ENCODE measurements at places on chromosomes 1 and 21.

DNA sequence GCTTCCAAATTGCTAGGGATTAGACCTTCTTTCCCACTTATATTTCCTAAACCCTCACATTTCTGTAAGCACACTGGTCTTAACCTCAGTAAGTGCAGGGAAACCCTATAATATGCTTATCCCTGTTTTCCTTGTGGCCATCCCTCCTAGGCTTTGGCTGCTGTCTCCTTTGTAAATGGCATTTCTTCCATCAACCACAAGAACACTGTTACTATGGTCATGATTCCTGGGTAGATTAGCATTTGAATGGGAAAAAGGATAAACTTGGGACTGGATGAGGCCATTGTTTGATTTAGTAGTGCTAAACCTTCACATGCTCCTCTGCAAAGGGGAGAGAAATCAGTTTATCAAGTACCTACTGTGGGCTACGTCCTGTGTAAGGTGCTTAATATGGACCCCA, 16.2 kb upstream of the AGO3 start:
- DNase-seq: no peak

GRCh38 chr1:63892632-63893395, 119.0 kb downstream of the ROR1 start:
- no peak for DNase-seq

- no peak for DNase-seq
Measured at GRCh38 chr21:21085206-21085605, 87.0 kb downstream of the NCAM2 start.

GRCh38 chr21:34367320-34367935, 3.6 kb downstream of the KCNE2 start:
- DNase-seq: peak; percentile 72

DNA sequence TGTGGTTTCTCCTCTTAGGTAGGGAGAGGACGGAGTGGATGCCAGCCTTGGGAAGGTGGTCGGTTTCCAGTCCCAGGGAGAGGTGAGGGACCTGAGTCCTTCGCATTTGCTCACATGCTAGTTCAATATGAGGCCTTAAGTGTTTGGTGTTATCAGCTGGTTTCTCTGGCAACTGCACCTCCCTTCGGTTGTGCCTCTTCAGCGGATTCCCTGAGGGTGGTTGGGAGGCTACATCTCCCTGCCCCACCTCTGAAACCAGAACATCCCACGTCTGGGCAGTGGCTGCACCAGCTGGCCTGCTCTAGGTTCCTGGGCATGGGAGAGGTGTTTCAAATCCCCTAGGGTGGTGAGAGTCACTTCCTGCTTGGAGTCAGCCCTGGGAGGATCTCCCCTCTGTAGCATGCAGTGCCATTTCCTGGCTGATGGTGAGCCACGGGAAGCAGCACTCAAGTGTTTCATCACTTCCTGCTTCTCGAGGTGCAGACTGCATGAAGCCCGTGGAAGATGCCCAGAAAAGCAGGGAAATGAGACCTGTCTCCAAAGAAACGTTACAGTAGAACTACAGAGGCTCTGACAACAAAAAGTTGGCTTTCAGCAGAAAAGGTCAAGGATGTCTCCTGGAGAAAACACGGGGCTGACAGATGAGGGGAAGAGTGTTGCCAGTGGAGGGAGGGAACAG, 4.5 kb downstream of the TMEM125 start:
- DNase-seq: peak; percentile 84
